CD4-positive, alpha-beta memory T cell (primary cell): ENCODE measurements at places on chromosomes 5 and 9.
A peak's percentile ranks its signal among the peaks of the same experiment; 100 is the strongest.

- DNase-seq: peak; percentile 43
These were observed 27.1 kb upstream of the MYORG start for GRCh38 chr9:34403554-34404380.

DNA sequence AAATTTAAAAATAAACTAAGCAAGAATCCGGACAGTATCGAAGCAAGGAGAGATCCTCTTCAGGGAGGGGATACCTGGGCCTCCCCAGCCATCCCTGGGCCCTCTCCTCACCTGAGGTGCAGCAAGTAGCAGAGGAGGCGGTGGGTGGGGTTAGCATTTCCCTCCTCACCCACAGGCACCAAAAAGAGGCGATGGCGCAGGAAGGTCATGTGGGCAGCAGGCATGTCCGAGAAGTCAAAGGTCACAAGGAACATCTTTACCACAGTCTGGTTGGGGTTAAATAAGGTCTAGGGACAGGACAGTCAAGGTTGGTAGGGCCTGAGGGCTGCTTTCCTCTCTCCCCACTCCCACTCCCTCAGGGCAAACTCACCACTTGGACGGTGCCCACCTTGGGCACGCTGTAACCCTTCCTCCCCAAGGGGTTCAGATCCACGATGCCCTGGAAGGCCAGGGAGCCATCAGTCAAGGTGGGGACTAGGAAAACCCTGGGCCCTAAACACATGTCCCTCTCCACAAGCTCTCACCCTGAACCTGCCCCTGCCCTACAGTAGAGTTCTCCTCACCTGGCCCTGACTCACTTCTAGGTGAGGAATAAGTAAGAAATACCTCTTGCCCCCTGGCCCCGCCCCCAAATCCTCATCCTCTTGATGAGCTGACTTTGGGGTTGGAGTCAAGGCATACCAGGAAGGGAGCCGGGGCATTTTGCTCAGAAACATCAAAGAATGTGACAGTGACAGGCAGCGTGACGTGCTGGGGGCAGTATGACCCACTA lies 2.8 kb upstream of the STOML2 start:
- DNase-seq: no peak

DNA sequence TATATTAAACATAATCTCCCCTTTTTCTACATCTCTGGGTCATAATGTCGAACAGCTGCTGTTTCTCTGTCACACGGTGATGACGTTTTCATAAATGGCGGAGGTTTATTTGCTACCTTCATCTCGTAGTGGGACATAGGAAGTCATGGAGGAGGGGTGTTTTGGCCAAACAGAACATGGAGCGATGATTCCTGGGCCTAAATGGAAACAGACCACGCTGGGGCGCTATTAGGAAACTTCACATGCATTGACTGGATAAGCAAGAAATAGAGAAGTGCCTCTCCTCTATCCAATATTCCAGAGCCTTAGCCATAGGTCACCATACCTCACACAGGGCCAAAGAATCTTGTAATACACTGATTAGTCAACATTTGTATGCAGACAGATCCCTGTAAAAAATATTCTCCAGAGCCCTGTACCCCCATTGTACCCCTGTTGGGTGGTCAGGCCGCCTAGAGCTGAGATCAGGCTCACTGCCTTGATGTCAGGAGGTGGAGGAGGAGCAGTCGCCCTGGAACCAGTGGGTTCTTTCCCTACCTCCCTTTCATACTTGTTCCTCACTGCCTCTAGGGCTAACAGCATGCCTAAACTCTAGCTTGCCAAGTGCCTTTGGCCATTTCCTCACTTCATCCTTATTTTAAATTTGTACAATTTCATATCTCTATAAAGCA lies 77.8 kb upstream of the SPIN1 start:
- no peak for DNase-seq

DNA sequence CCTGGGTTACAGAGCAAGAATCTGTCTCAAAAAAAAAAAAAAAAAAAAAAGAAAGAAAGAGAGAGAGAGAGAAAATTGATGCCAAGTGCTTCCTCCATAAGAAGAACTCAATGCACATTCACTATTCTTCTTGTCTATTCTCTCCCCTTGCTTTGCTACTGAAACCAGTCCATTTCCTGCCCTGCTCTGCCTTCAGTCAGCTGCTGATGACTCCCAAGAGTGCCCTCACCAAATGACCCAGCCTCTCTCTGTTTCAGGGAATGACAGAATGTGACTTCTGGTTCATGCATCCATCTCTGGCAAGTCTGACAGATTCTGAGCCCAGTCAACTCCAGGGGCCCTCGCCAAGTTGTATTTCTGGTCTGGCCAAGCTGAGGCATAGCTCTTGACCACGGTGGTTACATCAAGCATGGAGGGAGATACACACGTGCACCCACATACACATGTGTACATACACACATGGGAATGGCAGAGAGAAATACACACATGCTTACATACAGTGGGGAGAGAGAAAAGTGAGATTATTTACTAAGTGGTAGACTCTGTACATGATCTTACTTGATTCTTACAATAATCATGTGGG lies 106.2 kb downstream of the NSG2 start:
- no peak for DNase-seq

DNA sequence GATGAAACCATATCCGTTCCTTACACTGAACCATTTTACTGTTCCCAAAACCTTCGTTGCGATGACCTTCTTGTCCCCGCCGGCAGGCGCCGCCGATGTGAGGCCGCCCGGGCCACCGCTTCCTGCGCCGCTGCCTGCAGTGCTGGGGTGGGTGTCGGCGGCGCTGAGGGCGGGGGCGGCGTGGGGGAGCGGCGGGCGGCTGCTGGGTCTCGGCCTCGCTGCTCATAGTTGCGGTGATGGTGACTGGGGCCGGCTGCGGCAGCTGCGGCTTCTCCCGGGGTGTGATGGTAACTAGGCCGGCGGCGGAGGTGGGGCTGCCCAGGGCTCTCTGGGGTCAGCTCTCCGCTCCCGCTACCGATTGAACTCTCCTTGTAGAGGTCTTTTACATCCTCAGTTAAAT lies 14.1 kb upstream of the OR2S2 start:
- peak; percentile 3 for DNase-seq

- no peak for DNase-seq
These were observed 122.6 kb downstream of the PAPPA start for GRCh38 chr9:116276196-116276493.

- no peak for DNase-seq
These were observed 40.0 kb downstream of the PTGES start for GRCh38 chr9:129712634-129713401.

GRCh38 chr5:52269401-52269800 lies 518.3 kb upstream of the ITGA1 start:
- no peak for DNase-seq

- no peak for DNase-seq
These were observed 114.1 kb upstream of the RIOK2 start for GRCh38 chr5:97297063-97297703.

- DNase-seq: no peak
These were observed 10.0 kb upstream of the SEPTIN8 start for GRCh38 chr5:132787076-132787475.

DNA sequence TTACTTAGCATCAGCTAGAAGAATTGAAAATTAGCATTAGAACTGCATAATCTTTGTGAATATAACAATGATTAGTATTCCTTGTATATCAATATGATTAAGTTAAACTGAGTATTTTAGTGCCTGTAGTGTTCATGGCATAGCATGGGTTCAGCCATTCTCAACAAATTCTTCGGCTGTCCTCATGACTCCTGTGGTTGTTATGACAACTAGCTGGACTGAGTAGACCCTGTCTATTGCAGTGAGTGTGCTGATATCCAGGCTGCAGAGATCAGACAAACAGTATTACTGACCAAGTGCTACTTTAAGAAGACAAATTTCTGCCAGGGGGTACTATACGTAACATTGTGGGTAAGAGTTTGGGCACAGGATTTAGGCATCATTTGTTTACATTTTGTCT lies 125.9 kb downstream of the NUDT12 start:
- no peak for DNase-seq

- no peak for DNase-seq
These were observed 84.0 kb downstream of the COL5A1 start for GRCh38 chr9:134725605-134725940.

DNA sequence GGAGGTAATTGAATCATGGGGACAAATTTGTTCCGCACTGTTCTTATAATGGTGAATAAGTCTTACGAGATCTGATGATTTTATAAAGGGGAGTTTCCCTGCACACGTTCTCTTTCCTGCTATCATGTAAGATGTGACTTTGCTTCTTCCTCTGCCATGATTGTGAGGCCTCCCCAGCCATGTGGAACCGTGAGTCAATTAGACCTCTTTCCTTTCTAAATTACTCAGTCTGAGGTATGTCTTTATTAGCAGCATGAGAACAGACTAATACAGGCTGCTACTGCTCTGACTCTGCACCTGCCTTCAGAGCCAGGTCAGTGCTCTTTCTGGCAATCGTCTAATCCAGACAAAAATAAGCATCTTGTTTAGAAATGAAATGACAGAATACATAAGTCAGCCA lies 479.2 kb upstream of the TUSC1 start:
- no peak for DNase-seq

GRCh38 chr9:36127652-36128244 lies 8.8 kb upstream of the GLIPR2 start:
- DNase-seq: no peak

DNA sequence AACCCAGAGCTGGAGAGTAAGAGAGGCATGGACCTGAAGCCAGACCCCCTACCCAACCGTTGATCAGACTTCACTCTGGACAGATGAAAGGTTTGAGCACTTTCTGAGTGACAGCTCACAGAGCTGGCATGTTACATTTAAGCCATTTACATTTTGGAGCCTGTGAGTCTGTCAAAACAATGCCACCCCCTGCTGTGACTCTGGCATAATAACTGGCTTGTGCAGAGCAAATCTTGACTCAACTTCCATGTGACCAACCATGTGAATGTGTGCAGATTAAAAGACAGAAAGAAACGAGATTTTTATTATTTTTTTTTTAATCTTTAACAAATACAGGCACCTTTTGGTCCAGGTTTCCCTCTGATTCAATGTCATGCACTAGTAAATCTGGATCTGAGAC lies 48.5 kb downstream of the MFAP3 start:
- DNase-seq: no peak

GRCh38 chr5:38323645-38324295 lies 65.4 kb downstream of the EGFLAM start:
- DNase-seq: no peak

GRCh38 chr5:81188962-81189361 lies 44.2 kb upstream of the CKMT2 start:
- no peak for DNase-seq

GRCh38 chr9:114034196-114034595 lies 43.9 kb downstream of the AMBP start:
- DNase-seq: no peak

DNA sequence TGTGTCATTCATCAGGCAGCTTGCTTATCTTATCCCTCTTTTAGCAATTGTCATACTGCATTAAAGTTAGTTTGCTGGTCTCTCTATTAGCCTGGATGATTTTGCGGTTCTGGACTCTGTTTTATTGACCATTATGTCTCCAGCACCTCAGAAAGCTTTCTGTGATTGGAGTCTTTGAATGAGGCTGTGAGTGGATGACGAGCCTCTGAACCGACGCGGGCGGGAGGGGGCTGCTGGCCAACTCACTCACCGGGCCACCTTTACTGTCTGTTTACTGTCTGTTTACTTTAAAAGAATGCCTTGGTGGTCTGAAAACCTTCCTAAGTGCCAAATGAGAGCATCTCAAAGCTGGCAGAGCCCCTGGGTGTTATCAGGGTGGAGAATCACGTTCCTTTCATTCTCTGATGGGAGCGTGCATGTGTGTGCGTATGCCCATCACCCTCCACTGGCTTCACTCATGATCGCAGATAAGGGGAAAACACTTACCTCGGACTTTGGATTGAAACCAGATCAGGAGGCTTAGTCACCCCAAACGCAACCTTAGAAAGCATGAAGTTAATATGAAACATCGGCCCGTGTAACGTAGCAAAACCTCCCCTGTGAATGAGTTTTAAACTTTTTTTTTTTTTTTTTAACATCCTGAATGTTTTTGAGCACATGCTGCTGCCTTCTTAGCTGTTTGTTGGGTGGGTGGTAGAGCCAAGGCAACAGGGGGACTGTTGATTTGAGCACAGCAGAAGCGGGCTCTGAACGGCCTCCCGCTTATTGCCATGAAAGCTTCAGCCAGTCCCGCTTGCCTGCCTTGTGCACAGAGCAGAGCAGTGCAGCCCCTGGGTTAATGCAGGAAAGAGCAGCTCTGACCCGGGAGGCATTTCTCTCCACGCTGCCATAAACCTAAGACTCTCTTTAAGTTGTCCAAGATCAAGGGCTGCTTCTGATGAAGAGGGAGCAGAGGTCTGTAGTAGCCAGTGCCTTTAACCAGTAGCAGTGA lies 173.6 kb downstream of the GADD45G start:
- no peak for DNase-seq

DNA sequence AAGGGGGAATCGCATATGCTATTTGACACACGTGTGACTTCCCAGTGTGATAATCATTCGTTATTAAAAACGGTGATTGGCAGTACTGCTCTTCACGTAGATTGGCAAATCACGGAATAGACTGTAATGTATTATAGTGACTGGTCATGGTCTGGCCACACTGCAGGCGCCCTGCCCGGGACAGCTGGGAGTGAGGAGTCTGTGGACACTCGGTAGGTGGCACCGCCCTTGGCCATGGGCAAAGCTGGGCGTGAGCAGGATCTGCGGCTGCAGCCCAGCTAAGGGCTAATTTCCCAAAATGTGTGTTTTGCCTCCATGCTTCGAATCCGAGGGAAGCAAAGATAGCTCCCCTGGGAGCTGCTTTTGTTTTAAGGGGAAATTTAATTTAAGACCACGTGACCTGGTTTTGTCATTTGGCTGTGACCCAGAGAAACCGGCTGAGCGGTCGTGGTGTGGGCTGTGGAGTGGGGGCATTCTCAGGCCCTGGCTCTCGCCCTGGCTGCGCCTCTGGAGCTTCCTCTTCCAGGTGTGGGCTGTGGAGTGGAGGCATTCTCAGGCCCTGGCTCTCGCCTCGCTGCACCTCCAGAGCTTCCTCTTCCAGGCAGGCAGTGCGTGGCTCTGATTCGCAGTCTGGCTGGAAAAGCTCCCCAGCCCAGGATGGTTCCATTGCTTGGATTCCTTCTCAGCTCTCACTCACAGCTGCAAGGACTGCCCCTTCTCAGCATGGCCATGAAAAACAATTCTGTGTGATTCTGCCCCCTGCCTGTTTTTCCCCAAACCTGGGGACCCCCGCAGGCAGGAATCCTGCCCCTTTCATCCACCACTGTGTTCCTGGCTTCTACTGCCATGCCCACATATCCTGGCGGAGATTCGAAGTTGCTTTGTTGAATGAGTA lies 131.1 kb downstream of the OLFM1 start:
- no peak for DNase-seq

DNA sequence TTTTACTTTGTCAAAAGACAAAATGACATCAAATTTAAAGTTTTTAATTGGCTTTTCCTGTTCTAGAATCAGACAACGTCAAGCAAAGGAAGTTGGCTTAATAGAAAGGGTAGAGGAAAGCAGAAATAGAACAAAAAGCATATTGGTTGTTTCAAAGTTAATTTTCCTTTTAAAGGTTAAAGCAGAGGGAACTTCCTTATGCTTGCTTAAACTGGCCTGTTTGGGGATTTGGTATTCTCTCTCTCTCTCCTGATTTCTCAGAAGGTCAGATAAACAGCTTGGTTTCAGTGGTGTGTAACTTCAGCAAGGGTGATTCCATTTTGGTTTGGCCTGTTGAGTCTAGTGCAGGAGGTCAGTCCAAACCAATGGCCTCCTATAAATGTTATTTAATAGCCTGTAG lies 127.1 kb downstream of the SMARCA2 start:
- no peak for DNase-seq

GRCh38 chr5:101534491-101535110 lies 631.5 kb upstream of the ST8SIA4 start:
- no peak for DNase-seq
